Activated CD8-positive, alpha-beta T cell treated with anti-CD3 and anti-CD28 coated beads, Interleukin-2, amount 10 ng/mL, durations not matched to agents 7 days and 5 days (primary cell): ENCODE measurements at places on chromosomes 2 and 18. TPM values are rescaled to one million over a fixed set of nuclear protein-coding genes. Genes with fewer than 3 reads are reported as not detected.

DNA sequence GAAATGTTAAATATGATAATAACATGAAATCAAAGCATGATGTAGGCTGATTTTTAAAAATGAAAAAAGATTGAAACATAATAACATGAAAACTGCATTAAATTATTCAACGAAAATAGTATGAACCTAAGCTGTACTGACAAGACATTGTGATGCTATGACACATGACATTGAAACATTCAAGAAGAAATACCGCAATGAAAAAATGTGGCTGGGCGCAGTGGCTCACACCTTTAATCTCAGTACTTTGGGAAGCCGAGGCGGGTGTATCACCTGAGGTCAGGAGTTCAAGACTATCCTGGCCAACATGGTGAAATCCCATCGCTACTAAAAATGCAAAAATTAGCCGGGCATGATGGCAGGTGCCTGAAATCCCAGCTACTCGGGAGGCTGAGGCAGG lies 14.6 kb downstream of the CXCR1 start:
- no peaks in the 10 kb centered on the region for H3K36me3 ChIP-seq
- DNase-seq, result no peak
- H3K4me3 ChIP-seq, result no peak overlapping the region
- H3K4me1 ChIP-seq, result no peaks in the 10 kb centered on the region
- H3K27me3 ChIP-seq, result peaks cover 12% of the 10 kb centered on the region

DNA sequence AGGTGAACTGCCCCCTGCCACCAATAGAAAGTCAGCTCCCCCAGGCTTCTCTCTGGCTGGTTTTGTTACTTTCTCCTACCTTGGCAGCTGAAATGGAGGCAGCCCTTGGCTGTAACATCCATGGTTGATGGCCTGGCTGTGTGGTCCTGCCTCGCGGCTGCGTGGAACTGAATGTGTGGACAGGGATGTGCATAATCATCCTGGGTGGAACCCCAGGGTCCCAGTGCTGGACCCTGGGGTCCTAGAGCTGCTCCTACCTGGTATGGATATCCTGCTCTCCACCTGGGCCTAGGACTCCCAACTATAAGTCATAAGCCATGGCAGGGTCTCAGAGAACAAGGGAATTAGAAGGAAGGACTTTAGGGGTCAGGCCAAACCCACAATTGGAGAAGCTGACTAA lies 93.5 kb downstream of the CAPN13 start:
- peaks cover 8% of the 10 kb centered on the region for H3K4me1 ChIP-seq
- H3K27ac ChIP-seq, result peak overlapping the region; percentile 23
- H3K4me3 ChIP-seq, result no peak overlapping the region
- H3K27me3 ChIP-seq, result peaks cover 2% of the 10 kb centered on the region

DNA sequence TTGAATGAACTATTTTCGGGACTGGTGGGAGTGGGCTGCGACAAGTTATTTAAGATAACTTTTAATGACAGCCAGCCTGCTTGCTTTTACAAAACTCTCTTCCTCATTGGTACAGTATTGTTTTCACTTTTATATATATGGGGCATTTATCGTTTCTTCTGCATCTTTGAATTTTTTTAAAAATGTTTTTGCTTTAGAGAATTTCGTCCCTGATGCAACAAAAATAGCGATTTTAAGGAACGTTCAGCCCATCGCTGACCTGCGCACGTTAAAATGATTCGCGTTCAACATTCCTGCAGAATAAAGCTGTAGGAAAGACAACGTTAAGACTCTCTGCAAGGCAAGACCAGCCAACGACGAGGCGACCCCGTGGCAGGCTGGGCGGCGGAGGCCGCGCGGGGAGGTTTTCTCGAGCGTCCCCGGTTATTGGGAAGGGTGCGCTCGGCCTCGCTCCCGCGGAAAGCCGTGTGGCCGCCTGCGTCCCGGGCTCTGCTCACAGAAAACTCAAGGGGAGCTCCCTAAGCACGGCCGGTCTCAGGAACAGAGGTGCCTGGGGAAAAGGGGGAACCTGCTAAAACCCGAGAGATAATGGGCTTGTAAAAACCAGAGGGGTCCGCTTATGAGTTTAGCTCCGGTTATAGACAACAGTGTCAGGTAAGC lies 3.0 kb downstream of the PAX8 start:
- peaks cover 83% of the 10 kb centered on the region for H3K27me3 ChIP-seq
- H3K27ac ChIP-seq, result no peak overlapping the region
- peaks cover 35% of the 10 kb centered on the region for H3K4me1 ChIP-seq

DNA sequence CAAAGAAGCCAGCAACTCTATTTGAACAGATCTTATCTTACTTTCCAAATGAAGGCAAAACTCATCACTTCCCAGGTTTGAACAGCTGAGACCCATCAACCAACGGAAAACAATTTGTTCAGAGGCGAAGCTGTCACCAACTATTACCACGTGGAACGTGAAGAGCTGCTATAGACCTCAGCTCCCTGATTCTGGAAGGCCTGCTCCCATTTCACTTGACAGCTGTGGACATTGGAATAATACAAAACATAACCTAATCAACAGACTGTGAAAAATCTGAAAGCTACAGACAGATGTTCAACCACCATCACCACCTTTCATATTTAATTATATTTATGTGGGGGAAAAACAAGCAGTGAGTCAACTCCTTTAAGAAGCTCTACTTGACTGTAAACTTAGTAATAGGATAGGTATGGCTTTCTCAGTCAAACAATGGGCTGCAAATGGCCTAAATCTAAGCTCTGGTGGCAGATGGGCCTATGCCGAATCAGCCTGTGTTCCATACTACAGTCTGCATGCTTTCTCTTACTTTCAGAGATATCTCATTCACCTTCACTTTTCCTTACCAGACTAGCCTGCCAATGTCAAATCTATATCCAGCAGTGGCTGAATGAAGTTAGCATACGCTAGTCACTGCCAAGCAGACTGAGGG lies 896.4 kb downstream of the TDRD15 start:
- no peaks in the 10 kb centered on the region for H3K27me3 ChIP-seq
- no peak overlapping the region for H3K4me3 ChIP-seq
- no peaks in the 10 kb centered on the region for H3K36me3 ChIP-seq
- no peak for DNase-seq
- H3K27ac ChIP-seq, result no peak overlapping the region

DNA sequence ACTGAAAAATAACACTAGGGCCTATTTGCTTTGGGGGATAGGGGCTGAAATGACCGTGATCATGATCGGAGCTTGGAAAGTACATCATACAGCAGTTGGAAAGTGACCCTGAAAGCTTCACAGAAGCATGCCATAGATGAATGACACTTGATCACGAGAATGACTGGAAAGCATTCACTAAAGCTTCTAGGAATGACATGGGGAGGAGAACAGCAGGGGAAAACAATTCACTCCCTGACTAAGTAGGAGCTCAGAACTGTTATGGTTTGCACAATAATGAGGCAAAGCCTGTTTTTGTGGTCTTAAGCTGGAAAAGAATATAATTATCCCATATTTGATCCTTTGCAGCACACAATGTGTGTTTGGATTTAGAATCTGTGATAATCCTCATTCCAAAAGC lies 237.5 kb downstream of the NOL4 start:
- H3K4me3 ChIP-seq, result no peak overlapping the region
- no peak overlapping the region for H3K27ac ChIP-seq
- DNase-seq, result no peak
- H3K4me1 ChIP-seq, result no peaks in the 10 kb centered on the region

DNA sequence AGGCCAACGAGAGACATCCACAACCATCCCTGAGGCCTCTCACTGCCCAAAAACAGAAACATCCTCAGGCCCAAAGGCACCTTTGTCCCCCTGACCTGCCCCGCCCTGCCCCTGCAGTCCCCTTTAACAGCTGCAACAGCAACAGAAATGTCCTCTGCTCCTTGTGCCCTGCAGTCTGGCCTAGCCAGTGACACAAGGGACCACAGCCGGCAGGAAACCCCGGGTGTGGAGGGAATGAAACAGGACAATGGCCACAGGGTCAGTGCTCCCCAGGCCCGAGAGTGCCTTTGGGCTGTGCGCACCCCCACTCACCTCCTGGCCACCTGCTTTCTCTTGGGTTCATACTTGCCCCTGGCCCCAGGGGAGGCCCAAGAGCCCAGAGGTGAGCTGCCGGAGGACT lies 35.6 kb downstream of the SNED1 start:
- H3K36me3 ChIP-seq, result no peaks in the 10 kb centered on the region
- H3K4me3 ChIP-seq, result no peak overlapping the region
- H3K27me3 ChIP-seq, result no peaks in the 10 kb centered on the region
- H3K4me1 ChIP-seq, result peaks cover 13% of the 10 kb centered on the region
- peak; percentile 18 for DNase-seq

GRCh38 chr2:58107803-58108710 lies 61.5 kb downstream of the VRK2 start:
- no peak overlapping the region for H3K27ac ChIP-seq
- H3K36me3 ChIP-seq, result peaks cover 6% of the 10 kb centered on the region
- no peak overlapping the region for H3K4me3 ChIP-seq
- no peak for DNase-seq

DNA sequence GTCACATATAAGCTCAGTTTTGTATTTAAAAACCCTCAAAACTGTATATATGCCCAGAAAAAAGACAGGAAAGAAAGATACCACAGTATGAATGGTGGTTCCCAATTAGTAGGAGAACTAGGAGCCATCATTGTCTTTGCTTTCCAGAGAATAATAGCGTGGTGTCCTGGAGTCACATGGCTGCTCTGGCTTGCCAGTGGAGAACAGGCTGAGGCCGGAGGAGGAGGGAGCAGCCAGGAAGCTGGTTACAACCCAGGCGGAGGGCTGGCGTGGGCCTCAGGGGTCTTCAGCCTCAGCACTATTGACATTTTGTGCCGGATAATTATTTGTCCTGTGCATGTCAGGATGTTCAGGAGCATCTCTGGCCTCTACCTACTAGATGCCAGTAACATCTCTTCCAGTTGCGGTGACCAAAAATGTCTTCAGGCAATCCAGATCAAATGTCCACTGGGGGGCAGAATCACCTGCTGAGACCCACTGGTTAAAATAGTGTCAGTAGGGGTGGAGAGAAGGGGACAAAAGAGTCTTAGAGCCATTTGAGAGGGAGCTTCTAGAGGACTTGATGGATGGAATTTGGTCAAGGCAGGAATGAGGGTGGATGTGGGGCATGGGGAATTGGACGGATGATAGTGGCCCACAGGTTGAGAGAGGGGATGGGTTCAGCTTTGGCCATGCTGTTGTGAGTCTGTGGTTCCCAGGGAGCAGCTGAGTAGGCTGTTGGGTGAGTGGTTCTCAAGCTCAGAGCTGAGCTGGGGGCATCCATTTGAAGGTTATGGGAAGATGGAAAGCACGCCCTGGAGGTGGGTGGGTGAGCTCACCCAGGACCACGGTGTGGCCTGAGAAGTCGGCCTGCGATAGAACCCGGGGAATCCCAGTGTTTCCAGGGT lies 144.9 kb downstream of the AGAP1 start:
- H3K36me3 ChIP-seq, result no peaks in the 10 kb centered on the region
- peaks cover 2% of the 10 kb centered on the region for H3K27me3 ChIP-seq
- no peaks in the 10 kb centered on the region for H3K4me1 ChIP-seq
- no peak for DNase-seq
- no peak overlapping the region for H3K4me3 ChIP-seq

DNA sequence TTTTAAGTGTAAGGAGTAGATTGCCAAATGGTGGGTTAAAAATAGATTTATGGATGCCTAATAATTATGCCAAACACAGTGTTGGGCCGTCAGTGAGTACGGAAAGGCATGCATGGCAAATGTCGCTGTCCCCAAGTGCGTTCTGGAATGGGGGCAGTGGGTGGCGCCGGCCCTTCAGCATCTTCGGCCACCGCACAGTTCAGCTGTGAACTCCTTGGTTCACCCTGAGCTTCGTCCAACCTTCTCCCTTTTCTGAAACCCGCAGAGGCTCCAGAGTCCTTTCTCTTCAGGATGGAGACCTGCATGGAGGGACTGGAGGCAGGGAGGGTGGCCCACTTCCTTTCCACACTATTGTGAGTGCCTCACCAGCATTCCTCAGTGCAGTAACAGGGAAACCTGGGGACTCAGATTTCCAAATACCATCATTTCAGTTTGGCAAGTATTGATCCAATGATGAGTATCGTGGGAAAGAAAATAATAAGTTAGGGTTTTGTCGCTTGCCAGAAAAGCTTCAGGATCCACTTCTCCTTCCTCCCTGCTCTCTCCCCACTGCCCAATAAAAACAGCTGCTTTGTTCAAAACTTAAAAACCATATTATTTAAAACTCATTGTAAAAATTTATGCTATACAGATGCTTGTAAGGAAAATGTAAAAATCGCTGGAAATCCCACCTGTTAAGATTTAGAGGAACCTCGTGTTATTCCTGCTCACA lies 74.6 kb upstream of the TXNDC2 start:
- H3K36me3 ChIP-seq, result no peaks in the 10 kb centered on the region
- no peaks in the 10 kb centered on the region for H3K4me1 ChIP-seq
- H3K4me3 ChIP-seq, result no peak overlapping the region
- H3K27ac ChIP-seq, result no peak overlapping the region

- H3K27me3 ChIP-seq, result no peaks in the 10 kb centered on the region
- no peaks in the 10 kb centered on the region for H3K36me3 ChIP-seq
These were observed 66.1 kb upstream of the SMAD7 start for GRCh38 chr18:49016648-49017539.

GRCh38 chr2:189858291-189858690 lies 74.0 kb downstream of the PMS1 start:
- no peak for DNase-seq
- H3K36me3 ChIP-seq, result peaks cover 34% of the 10 kb centered on the region
- H3K4me3 ChIP-seq, result no peak overlapping the region
- H3K27me3 ChIP-seq, result no peaks in the 10 kb centered on the region
- H3K27ac ChIP-seq, result no peak overlapping the region
- H3K4me1 ChIP-seq, result no peaks in the 10 kb centered on the region

- no peaks in the 10 kb centered on the region for H3K4me1 ChIP-seq
- no peaks in the 10 kb centered on the region for H3K36me3 ChIP-seq
- no peak overlapping the region for H3K4me3 ChIP-seq
- H3K27ac ChIP-seq, result no peak overlapping the region
These were observed 83.2 kb downstream of the CTIF start for GRCh38 chr18:48621815-48622555.

GRCh38 chr2:19569300-19569791 lies 210.9 kb upstream of the OSR1 start:
- H3K36me3 ChIP-seq, result no peaks in the 10 kb centered on the region
- no peak for DNase-seq
- H3K27me3 ChIP-seq, result peaks cover 4% of the 10 kb centered on the region
- no peaks in the 10 kb centered on the region for H3K4me1 ChIP-seq
- H3K27ac ChIP-seq, result no peak overlapping the region

REEP1 gene
- total RNA-seq, result 0.21 TPM

RNF125 gene
- 26.5 TPM for total RNA-seq

CHRNG gene
- not detected for total RNA-seq

UNC80 gene
- not detected for total RNA-seq

AKAIN1 gene
- total RNA-seq, result not detected

UGT1A9 gene
- total RNA-seq, result not detected

CYP26B1 gene
- total RNA-seq, result not detected

MEIS1 gene
- total RNA-seq, result not detected

MREG gene
- total RNA-seq, result 12.1 TPM

CROCC2 gene
- not detected for total RNA-seq

HOXD13 gene
- not detected for total RNA-seq
